ENCODE measurements at places on chromosomes 12 and 14.
A peak's percentile ranks its signal among the peaks of the same experiment; 100 is the strongest.

DNA sequence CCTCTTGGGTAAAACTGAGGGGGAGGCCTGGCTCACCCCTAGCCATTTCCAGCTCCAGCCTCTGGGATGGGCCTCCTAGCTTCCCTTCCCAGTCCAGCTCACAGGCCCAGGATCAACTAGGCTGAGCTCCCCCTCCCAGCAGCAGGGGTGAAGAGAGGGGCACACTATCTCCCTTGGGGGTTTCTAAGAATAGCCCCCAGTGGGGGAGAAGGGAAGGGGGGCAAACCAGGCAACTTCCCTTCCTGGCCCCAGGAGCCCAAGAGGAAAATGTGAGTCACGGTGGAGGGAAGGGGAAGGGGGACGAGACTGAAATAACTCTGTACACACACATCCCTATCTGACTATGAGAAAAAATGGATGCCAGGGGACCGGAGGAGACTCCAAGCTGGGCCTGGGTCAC lies 9.0 kb downstream of the ADCY6 start:
- DNase-seq = no peak

DNA sequence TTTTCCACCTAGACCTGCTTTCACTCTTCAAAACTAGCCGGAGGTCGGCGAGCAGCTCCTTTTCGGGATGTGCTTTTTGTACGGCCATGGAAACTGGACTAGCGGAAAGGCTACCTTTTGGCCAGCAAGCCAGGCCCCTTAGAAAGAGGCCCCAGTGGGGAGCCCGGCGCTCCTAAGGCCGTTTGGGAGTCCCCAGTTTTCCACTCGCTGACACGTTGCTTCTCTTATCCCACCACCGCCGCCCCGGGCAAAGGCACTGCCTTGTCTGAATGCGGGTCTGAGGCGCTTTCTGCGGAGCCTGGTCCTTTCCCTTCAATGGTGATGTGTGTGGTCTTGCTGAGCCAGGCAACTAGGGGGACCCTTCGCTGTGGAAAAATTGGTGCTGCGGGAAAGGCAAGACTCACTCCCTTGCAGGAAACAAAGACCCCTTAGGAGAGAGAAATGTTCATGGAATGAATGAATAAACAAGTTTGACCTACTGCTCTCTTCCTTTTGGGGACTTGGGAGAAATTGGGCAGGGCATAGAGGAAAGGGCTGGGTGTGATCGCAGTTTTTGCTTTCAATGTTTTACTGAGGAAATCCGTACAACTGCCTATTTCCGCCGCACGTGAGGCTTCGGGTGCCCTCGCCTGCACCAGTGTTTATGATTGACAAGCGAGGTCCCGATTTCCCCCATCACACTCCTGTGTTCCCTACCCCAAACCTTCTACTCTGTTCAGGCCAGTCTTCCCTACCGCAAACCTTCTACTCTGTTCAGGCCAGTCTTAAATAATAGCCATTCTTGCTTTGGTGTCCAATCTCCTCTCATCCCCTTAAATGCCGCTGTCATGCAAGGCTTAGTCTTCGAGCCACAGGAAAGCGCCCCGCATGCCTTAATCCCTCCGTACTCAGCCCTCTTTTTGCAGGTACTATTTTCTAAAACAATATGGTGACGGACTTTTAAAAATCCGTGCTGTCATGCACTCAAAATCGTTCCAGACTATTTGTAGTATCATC lies 1.0 kb upstream of the SLC38A2 start:
- peak; percentile 74 for DNase-seq

DNA sequence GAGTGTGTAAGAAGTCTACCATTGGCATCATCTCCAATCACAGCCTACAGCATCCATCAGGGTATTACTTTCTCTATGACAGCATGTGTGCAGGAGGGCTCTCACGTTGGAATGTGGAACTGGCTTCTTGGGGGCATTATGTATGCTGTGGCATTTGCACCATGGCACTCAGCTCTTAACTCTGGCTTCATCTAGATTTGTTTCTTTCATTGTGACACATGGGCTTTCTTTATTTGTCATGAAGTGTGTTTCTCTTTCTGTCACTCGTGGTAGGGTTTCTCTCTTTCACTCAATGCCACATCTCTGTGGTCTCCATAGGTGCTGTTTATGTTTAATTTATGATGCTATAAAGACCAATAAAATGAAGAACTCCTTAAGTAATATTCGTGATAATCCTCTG lies 191.2 kb upstream of the GARIN2 start:
- no peak for DNase-seq

GRCh38 chr12:100163416-100164152 lies 20.9 kb upstream of the BLTP3B start:
- DNase-seq = peak; percentile 61

GRCh38 chr12:40226705-40227104 lies 1.9 kb downstream of the LRRK2 start:
- no peak for DNase-seq

DNA sequence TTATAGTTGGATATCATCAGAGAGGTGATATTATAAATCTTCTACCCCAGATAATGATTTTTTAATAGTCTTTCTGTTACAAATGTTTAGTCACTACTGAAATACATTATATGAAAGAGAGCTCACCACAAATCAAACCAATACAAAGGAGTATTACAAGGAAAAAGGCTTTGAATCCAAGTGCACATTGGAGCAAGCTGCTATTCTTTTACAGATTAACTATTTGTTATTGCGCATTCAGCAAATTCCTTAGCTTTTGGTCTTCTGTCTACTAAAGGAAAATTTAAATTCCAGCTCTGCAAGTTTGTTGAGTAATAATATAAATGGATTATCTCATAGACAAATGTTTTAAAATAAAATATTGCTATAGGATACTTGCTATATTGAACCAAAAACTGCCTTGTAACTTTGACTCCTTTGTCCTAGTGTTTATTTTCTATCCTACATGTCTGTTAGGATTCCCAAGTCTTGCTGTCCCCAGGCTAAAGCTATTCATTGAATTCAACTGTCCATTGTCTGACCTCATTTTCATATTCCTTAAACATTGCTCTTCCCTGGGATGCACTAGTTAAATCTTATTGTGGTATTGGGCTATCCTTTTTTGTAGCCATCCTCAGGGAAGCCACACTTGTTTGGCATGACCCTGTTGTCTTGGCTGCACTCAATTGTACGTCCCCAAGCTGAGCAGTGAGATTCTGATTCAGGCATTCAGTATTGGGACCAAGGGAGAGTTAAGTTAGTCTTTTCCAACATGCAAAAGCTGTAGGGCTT lies 41.5 kb downstream of the PDE3A start:
- DNase-seq = no peak

GRCh38 chr14:24710403-24711112 lies 76.6 kb upstream of the GZMB start:
- DNase-seq = peak; percentile 22

DNA sequence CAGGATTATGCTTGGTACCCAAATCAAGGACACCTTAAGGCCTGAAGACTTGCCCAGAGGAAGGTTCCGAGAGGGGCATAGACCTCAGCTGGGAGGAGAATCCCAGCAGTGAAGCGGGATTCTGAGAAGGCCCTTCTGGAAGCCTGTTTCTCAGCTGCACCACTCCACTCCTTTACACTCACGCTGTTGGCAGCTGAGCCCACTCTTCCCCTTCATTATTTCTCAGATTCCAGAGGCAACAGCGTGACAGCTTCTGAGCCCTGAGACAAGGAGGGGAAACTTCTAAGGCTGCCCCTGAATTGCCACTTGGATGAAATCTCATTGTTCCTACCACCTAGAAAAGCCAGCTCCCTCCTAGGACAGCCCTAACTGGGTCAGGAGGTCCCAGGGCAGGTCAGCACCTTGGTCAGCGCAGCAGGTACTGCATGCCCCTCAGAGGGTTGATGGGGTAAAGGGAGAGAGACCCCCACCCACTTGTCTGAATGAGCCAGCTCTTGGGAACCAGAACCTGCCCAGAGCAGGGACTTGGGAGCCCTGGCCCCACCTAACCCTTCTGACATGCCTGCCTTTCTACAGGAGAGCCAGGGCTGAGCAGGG lies 53.9 kb downstream of the ISCA2 start:
- DNase-seq = no peak

GRCh38 chr12:87311206-87311605 lies 718.0 kb downstream of the C12orf50 start:
- DNase-seq = no peak

DNA sequence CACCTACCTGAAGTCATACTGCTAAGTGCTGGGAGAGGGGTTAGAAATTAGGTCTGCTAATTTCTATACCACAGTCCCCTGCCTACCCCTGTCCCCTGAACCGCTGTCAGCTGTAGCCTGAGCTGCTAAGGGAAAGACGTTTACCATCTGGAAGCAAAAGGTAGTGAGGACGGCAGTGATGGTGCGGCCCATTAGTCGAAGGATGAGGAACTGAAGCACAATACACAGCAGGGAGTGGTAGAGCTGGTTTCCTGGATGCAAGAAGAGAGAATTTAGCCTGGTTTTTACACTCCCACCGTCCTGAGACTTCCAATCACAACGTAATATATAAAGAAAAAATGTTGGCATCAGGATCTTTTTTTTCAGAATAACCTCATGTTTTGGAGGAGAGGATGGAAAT lies 11.8 kb downstream of the EMG1 start:
- DNase-seq = no peak

- DNase-seq = no peak
Measured at GRCh38 chr12:57832966-57833365, 13.6 kb downstream of the CTDSP2 start.

DNA sequence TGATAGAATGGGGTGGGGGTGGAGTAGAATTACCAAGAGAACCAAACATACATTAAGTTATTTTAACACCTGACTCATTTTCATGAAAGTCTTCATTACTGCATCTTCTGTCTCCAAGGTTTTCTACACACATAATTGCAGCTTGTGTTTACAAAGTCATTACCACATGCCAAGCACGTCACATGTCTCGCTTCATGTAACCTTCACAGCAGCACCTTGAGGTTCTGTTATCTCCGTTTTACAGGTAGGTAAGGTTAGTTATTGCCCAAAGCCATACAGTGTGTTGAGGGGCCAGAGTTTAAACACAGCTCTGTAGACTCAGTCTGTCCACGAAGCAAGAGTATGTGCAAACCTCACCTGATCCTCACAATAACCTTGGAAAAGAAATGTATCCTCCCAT lies 64.3 kb upstream of the RBM19 start:
- DNase-seq = no peak

DNA sequence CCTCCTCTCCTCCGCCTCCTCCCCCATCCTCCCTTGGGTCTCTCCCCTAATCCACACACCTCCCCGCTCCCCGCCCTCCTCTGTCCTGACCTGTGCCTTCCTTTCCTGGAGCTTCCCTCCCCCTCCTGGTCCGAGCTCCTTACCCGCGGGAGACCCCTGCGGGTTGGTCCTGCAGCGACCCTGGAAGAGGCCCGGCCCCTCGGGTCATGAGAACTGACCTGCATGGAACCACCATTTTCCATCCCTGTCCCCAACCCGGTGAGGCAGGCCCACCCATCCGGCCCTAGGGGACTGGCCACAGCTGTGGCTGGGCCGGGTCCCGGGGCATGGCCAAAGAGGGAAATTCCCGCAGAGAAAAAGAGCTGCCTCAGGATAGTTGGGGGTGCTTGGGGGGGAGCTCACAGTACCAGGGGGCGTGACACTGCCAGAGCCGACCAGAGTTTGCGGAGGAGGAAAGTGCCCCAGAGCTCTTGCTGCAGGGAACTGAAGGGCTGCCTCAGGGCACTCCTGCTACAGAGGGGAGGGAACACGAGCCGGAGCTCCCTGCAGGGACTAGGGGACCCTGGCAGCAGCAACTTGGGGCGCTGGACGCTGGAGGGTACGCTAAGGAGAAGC lies 613 bp downstream of the ARHGEF40 start:
- no peak for DNase-seq

DNA sequence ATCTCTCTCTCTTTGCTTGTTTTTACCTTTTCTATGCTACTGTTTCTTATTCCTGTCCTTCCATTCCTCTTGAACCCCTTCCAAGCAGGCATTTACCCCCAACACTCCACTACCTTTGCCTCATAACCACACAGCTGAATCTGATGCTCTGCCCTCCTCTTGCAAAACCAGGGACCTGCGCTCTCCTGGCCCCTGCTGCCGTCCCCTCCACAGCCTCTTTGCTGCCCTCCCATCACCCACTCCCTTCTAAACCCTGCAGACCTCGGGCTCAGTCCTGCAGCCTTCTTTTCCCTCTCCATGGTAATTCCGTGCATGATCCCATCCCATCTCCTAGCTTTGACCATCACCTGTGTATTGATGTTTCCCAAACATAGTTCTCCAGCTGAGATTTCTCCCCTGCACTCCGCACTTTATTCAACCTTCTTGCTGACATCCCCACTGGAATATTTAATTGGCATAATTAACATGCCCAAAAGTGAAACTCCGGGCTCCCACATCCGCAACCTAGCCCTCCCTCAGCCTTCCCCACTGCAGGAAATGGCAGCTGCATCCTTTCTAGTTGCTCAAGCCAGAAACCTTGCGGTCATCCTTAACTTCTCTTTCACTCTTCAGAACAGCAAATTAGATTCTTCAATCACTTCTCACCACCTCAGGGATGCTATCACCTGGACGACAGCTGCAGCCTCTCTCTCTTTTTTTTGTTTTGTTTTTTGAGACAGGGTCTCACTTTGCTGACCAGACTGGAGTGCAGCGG lies 16.0 kb downstream of the FIGNL2 start:
- no peak for DNase-seq

DNA sequence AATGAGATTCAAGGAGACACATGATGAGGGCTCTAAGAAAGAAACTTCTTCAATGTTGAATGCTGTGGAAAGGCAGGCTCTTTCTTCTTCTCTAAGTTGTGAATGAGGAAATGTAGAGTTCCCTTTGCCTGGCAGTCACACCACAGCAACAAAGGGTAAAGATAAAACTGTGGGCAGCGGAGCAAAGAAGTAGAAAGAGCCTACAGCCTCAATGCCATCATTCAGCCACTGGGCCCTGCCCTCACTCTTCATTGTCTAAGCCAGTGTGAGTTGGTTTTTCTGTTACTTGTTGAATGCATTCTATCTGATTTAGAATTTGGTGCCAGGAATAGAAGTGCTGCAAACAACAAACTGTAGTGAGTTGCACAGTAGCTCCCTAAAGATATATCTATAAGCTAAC lies 12.2 kb downstream of the SDR9C7 start:
- no peak for DNase-seq

DNA sequence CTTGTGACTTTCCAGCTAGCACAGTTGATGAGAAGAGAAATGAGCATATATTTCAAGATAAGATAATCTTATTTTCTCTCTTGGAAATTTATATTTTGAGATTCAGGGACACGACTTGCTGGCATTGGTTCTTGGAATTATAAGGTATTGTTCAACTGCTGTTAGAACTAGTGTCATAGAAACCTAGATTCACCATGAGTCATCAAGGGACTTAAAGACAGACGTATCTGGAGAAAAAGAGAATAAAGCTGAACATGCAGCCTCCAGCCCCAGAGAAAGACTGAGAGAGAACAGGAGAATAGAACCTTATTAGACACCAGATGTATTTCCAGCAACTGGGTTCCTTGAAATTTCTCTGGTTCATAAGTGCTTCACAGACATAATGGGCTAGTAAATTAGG lies 194.4 kb upstream of the PPFIA2 start:
- DNase-seq = no peak

DNA sequence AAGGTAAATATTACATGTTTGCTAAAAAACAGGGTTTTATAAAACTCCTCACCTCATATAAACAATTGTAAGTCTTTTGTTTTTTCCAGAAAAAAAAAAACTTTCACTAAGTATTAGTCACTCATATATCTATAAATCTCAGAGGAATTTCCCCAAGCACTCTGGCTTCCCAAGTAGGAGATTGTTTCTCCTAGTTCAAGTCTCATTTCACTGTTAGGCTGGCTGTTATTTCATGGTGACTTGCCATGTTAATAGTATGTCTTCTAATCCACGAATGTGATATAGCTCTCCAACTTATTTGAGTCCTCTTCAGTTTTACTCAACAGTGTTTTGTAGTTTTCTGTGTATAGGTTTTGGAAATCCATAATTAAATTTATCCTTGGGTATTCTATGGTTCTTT lies 61.6 kb downstream of the CAPZA3 start:
- no peak for DNase-seq

- DNase-seq = no peak
Measured at GRCh38 chr12:45219621-45220020, 3.7 kb downstream of the ANO6 start.
